Adrenal gland (tissue), 19 donors: ENCODE measurements at places on chromosomes 7 and 10. TPM values are rescaled to one million over a fixed set of nuclear protein-coding genes. Genes with fewer than 3 reads are reported as not detected.

The NKX1-2 gene
- total RNA-seq = not detected

GRCh38 chr7:91949221-91950009 lies 8.8 kb downstream of the AKAP9 start:
- DNase-seq = no peak

DNA sequence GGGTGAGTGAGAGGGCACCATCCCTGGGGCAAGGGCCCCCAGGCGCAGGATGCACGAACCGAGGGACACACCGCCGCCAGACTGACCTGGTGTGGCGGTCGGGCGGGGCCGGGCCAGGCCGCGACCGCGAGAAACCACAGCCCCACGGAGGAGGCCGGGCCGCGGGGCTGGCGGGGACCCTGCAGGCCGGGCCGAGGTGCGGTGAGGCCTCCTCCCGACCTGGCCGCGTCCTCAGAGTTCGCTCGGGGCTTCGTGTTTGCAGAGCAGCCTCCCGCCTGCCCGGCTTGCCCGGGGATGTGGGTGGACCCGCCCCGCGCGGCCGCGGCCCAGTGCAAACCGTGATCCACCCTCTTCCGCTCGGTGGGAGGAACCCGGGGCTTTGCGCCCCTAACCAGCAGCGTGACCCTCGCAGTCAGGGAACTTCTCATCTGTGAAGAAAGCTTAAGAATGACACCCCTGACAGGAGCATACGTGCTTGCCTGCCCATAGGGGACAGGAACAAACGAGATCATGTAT lies 20.6 kb upstream of the HOXA13 start:
- DNase-seq = no peak

The ZNF37A gene
- total RNA-seq = 17.7 TPM

- DNase-seq = no peak
Observed at GRCh38 chr7:129560831-129561230, 50.7 kb upstream of the NRF1 start.

DNA sequence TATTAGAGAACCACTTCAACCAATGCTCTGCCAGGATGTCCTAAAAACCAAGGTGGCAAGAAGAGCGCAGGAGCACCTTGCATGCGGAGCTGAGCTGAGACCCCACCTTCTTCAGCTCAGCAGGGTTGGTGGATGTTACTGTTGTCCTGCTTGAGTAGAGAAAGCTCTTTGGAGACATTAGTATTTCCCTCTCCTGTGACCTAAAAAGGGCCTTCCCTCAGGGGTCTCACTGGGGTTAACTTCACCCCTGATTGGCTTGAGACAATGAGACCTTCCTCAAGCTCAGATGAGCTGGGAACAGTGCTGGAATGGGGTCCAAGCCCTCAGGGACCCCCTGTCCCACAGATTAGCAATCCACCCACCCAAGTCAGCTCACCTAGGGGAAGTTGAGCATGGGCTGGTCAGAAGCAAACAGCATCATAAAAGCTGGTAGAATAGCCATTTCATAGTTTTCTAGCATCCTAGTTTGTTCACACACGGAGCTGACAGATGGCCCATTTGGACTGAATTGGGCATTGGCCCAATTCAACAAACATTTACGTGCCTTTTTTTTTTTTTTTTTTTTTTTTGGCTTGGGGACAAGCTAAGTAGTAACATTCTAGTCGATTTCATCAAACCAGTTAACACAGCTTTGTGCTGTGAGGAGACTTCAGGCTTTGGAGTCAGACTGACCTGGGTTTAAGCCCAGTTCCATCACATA lies 100.6 kb upstream of the HABP2 start:
- DNase-seq = no peak
